ELR (cell line): ENCODE measurements at places on chromosomes 4 and X.
A peak's percentile ranks its signal among the peaks of the same experiment; 100 is the strongest.

DNA sequence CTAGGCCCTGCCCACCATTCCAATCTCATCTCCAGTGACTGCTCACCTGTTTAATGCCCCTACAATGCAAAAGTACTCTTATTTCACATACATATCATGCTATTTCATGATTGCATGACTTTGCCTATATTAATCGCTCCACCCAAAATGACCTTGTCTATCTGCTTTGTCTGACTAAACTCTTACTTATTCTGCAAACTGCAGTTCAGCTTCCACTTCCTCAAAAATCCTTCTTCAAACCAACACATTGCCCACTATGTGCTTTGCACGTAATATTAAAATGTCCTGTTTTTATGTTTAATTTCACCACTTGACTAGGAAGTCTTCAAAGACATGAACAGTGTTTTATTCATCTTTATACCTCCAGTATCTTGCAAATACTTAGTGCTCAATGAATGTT lies 229.6 kb downstream of the OPHN1 start:
- DNase-seq = no peak

- peak; percentile 20 for DNase-seq
Measured at GRCh38 chr4:57265831-57266582, 155.8 kb upstream of the IGFBP7 start.

DNA sequence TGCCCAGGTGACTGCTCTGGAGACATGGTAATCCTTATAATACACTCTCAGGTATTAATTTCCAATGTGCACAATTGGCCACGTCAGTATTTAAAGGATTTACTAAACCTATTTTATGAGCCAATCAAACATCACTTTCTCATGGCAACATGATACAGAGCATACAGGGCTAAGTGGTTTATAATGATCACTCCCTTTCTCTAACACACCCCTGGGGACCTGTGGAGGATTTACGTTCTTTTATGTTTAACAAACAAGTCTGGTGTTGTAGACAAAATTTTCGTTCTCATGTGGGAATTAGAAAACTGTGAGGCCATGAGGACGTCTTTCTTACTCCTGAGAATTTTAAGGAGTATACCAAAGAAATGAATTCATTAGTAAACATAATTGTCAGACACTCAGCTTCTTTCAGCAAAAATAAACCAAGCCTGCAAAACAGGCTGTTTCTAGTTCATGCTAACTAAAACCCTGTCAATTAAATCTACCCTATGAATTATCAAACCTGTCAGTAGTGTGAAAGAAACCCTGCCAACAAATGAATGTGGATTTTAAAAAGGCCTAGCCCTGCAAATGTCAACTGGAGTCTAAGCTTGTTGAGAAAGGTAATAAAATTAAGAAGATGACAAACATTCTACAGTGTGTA lies 155.8 kb downstream of the PDGFC start:
- no peak for DNase-seq

GRCh38 chr4:105399532-105400161 lies 74.2 kb downstream of the PPA2 start:
- peak; percentile 91 for DNase-seq
